Amniotic stem cell (primary cell): ENCODE measurements at places on chromosomes 2 and 18.

GRCh38 chr2:201258666-201259615, 1.4 kb upstream of the CASP8 start:
- DNase-seq, result no peak

DNA sequence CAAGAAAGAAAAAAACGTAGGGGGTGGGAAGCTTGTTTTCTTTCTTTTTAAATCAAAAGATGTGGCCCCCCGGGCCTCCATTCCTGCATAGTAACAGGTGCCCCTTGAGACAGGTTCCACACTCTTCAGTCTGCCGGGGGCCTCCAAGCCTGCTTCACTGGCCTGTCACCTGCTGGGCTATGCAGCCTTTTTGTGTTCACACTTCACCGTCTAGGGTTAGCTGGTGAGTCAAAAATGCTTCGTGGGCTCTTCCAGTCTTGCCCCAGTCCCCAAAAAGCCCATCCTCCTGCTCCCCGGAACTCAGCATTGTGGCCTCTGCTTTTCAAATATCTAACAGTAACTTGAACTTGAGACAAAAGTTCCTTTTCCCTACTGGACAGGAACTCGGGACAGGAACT, 67.9 kb downstream of the POLR1A start:
- no peak for DNase-seq

- no peak for DNase-seq
Measured at GRCh38 chr2:19548116-19548515, 189.7 kb upstream of the OSR1 start.

DNA sequence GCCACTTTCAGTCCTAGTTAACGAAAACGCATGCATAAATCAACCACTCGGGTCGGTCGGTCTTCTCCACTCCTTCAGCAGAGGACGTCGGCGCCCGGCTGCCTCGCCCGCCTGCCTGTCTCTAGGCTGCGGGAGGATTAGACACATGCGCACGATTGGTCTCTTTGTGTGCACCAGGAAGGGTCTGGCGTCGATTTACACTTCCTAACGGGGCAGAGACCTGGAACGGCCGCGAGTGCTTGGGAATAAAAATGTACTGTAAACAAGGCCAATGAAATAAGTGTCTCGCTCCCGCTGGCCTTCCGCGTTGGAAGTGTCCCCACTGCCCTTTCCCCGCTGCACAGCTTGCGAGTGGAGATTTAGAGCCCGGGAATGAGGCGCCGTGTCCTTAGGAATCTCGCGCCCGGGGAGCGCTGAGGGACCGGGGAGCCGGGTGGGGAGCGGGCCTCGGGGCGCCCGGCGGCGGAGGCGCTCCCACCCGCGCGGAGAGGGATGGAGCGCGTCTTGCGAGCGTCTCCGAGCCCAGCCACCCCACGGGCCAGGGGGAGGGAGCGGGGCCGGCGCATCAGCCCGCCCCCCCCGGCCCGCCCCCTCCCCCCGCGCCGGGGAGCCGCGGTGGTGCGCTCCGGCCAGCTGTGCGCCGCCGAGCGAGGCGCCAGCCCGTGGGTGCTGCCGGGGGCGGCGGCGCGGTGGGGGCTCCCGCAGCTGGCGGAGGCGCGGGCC, at the start of gene DOK6:
DOK6 (plus strand) TSS at position 636 of the 723 bp plus-strand sequence.
- peak; percentile 70 for DNase-seq

- DNase-seq, result peak; percentile 2
Measured at GRCh38 chr2:160010361-160011145, 51.9 kb downstream of the PLA2R1 start.

GRCh38 chr2:48312126-48312525, 217.8 kb upstream of the STON1 start:
- DNase-seq, result no peak

DNA sequence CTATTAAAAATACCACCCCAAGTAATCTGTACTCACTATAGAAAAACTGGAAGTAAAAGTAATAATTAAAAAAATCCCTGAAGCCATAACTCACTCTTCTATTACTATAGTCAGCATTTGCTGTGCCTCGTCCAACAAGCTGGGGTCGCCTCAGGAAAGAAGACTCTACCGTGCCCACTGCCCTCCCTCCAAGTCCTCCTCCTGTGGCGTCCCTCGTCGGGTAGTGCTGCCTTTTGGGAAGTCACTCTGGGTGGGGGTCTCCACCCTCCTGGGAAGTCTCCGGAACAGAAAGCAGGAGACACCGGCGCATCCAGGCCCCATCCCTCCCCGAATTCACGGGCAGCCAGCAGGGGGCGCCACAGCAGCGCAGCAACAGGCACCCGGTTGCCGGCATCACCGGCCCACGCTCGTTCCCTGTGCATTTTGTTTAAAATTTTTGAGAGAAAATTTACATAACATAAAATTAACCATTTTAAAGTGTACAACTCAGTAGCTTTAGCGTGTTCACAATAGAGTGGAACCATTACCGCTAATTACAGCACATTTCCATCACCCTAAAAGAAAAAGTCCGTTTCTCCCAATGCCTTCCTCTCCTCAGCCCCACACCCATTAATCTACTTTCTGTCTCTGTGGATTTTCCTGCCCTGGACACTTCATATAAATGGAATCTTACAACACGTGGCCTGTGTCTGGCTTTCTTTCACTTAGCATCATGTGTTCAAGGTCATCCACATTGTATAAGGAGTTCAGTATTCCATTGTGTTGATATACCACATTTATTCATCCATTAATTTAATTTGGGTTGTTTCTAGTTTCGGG, 62.2 kb downstream of the ADNP2 start:
- peak; percentile 22 for DNase-seq

DNA sequence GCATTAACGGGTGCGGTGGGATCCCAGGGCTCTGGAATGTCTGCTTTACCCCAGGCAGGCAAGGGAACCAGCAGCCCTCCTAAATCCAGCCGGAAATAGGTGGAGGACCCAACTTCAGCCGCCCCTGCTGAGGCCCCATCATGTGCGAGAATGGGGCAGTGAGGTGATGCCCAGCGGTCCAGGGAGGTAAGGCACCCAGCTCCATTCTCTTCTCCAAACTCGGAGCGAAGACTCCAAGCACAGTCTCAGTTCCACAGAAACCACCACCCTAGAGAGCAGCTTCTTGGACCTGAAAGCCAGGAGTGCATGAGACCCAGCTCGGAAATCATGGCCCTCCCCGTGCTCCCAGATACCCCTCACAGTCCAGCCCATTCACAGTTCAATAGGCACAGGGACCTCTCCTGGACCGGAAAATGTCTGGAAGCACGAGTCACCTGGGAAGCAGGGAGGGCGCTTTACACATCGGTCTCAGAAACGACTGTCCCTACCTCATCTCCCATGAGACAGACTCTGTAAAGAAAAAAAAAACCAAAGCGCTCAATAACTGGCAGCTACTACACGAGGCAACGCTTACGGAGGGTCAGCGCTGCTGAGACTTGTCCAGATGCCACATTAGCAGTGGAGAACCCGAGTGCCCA, 2.0 kb downstream of the SDC1 start:
- DNase-seq, result no peak

DNA sequence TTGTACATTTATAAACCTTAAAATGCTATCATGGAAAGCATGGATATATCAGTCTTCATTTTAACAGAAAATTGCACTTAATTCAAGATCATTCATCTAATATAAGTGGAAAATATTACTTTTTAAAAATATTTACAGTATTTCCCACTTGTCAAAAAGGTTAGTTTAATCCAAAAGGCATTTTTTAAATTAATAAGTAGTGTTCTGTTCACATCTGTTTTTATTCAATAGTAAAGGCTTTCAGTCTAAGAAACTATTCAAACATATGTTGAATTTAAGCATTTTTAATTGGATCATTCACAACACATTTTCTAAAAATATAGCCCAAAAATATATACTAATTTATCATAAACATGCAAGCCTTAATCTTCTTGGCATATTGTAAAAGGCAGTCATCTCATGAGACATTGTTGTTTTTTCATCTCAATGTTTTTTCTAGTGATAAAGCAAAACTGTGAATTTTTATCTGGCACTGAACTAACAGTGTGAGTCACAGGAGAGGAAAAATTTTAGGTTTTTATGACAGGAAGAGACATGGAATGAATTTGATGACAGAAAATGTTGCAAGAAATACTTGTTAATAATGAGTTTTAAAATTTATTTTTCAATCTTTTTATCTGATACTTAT, 1642.5 kb upstream of the TMEFF2 start:
- DNase-seq, result no peak

- no peak for DNase-seq
Measured at GRCh38 chr2:172012677-172013391, 13.1 kb downstream of the METAP1D start.

DNA sequence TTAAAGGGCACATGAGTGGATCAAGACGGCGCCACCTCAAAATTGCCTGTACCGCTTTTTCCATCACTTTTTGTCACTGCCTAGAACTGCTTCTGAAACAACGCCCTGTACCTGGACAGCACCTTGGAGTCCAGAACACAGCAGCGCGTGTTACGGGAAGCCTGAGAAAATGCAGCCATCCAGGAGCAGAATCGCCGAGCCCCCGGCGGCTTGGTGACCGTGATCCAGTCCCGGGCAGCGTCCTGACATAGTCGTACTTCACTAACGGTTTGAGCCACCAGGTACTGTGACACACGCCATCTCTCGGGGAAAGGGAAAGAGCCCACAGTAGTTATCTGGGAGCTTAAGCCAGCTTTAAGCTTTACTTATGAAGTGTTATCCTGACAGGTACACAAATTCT, 168.9 kb upstream of the SALL3 start:
- DNase-seq, result no peak

DNA sequence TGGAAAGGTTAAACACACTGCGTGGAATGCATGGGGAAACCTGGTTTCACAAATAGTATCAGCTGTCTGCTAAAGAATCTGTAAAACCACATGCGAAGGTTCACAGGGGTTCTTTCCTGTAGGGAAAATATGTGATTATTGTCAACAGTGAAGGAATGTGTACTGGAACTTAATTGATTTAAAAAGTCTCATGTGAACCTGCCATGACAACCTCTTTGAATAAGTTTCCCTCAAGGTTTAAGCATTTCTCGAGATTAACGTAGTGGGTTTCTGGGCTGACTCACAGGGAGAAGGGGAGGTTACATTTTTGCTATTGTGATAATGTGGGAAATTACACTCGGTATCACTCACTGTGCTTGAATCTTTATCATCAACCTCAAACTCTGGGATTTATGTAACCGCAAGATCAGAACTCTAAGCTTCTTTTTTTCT, 28.2 kb upstream of the IL1R1 start:
- DNase-seq, result peak; percentile 41

DNA sequence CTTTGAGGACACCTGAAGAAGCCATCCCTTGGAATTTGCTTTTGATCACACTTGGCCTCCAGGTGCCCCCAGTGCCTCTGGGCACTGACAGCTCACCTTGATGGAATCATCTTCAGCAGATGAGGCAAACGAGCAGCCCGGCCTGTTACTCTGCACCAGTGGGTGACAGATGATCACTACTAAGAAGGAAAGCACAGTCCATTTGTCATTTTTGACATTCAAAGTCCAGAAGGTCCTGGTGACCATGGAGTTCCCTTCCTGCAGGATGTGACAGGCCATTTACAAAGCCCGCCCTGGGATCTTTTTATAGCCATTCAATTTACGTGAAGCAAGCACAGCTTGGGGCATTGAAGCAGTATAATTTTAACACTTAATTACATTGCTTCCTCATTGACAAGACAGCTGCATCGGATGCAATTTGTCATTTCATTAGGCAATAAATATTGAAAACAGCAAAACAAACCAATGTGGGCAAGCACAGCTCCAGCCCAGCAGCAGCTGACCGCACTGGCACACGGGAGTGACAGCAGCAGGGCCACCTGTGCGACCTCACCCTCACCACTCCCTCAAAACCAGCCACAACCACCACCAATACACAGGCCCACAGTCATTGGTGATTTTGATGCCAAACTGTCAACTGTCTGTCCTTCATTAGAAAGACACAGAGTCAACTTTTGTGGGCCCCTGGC, 76.0 kb upstream of the SLC66A3 start:
- no peak for DNase-seq

GRCh38 chr2:132278267-132278666, 116.5 kb upstream of the ANKRD30BL start:
- no peak for DNase-seq

GRCh38 chr18:811892-812375, at the start of gene YES1:
Gene YES1 (minus strand): TSS chr18:812242. CDS start chr18:756827, 55,415 bp downstream.
- DNase-seq, result peak; percentile 22

DNA sequence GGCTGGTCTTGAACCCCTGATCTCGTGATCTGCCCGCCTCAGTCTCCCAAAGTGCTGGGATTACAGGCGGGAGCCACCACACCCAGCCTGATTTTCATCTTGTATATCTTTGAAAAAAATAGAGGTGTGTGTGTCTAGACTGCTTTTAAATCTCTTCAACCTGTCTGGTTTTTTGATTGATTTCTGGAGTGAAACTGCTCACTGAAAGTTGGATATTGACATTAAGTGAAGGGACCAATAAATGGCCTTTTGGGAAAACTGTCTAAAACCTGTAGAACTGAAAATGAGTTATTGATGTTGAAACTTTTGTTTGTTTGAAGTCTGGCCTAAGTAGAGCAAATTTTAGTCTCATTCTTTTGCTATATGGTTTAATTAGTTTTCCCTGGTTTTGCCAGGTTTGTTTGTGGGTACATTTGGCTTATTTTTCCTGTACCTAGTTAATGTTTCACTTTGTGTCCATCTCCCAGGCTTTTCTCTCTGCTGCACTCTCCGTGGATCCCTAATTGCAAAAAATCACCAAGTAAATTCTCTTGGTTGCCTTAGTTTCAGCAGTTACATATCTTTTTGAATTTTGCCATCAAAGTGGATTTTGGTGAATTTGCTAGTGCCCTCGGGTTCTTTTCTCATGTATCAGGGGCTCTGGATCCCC, 144.3 kb downstream of the MAP4K4 start:
- DNase-seq, result no peak

GRCh38 chr2:27006602-27007415, 26.0 kb upstream of the TMEM214 start:
- no peak for DNase-seq

GRCh38 chr2:85445316-85446295, 27.1 kb downstream of the SH2D6 start:
- DNase-seq, result no peak

- DNase-seq, result no peak
Measured at GRCh38 chr18:10681581-10682367, 155.9 kb downstream of the NAPG start.

DNA sequence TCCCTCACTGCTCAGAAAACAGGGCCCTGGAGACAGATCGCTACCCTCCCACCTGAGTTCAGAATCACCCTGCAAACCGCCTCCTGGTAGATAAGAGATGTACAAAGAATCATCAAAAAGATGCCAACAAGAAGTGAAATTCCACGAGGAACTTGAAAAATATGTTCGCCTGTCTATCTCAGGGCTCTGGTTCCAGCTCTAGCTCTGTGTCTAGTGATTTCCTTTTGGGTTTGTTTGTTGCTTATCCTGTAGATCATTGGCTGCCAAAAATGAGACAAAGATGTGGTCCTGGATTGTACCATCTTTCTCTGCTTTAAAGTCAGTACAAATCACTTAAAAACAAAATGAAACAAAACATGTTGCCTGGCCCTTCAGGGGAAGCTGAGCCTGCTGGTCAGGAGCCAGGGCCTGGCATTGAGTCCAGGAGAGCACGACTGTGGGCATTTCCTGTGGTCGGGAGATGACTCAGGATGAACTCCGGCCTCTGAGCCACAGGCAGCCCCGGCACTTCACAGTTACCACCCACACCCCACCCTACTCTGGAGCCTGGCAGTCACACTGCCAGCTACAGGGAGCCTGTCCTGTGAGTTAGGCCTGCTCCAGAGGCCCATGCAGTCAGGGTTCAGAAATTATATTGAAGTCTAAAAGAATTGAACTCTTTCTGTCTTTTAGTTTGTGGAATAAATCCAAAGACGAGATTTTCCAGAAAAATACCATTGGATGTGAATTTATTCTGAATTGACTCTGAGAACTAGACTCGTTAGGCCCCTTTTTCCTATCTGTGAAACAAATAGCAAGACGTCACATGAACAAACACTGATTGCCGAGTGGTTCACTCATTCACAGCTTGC, 8.0 kb upstream of the ITGB6 start:
- peak; percentile 77 for DNase-seq

GRCh38 chr2:215930505-215931253, 82.7 kb downstream of the MREG start:
- peak; percentile 29 for DNase-seq
